ENCODE measurements at places on chromosomes 5 and 9.
A peak's percentile ranks its signal among the peaks of the same experiment; 100 is the strongest.

- no peak for DNase-seq
These were observed 1.2 kb upstream of the INSL6 start for GRCh38 chr9:5186416-5187169.

DNA sequence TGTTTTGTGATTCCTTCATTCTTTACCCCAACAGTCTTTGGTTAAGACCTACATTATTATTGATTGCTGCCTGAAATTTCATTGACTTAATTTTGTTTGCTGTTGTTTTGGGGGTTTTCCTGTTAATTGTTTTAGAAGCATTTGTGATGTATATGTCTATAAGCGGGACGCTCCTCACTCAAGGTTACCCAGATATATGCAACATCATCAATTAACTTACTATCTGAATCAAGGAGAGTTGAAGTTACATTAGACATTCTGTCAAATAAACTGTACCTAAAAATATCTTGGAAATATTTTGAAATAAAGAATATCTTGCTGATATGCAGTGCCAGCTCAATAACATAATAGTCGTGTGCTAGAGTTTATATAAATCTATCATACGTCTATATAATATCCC, 125.9 kb upstream of the CDH18 start:
- no peak for DNase-seq

DNA sequence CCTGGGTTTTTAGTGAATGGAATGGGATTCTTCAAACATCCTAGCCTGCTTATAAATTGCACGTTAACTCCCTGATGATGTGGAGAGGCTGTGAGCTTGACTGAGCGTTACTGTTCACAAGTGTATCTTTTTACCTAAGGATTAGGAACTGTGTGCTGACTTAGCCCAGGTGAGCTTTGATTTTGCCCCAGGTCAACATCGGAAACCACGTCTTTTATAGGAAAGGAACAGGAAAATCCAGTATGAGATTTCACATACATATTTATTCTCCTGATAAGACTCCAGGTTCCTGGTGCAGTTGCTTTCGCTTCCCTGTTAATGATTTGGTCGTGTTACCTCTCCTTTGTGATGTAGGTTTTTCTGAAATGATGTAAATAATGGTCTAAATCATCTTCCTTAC, 103.2 kb upstream of the BASP1 start:
- no peak for DNase-seq

DNA sequence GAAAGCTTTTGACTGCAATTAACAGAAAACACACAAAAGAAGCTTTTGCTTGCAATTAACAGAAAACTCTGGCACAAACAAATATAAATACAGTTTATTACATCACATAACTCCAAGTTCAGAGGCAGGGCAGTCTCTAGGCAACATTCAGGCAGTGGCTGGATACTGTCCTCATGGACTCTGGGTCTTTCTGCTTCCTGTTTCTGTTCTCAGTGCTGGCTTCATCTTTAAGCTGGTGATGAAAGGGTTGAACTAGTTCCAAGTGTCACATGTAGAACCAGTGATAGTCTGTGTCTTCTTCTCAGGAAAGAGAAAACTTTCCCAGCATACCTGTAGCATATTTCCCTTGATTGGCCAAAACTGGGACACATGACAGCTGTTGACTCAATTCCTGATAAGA, 222.6 kb upstream of the GLRA1 start:
- DNase-seq, result no peak

GRCh38 chr9:20189871-20190270, 401.0 kb upstream of the SLC24A2 start:
- no peak for DNase-seq

DNA sequence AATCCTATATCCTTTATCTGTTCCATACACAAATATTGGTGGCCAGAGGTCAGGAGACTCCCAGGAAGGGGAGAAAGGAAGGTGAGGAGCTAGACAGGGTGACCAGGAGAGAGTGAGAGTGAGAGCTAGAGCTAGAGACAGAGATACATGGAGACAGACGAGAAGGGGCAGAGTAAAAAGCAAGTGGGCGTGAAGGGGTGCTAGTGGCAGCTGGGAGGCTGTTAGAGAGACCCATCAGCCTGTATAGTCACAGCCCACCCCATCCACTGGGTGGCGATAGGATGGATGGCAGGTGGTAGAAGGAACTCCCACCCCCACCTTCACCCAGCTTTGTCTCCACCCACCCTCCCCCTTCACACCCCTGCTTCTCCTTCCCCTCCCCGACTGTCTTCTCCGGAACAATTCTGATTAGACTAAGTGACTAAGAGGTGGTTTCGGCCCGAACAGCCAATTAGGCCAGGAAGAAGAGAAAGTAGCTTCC, 32.8 kb downstream of the PCDH1 start:
- DNase-seq, result no peak

DNA sequence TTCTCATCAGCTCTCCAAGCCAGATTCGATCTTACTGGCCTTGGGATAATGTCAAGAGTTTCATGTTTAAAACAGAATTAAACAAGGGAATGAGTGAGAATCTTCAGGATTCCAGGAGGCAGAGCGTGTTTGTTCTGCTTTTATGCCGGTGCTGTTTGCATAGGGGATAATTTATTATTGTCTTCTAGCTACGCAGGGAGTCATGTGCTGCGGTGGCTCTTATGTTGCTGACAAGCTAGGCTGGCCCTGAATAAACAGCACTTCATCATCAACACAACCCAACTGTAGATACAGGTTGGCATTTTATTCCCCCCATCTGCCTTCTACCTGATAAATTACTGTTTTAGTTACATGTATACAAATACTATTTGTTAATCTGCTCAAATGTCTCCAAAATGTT, 47.1 kb upstream of the PCA3 start:
- DNase-seq, result no peak

- peak; percentile 43 for DNase-seq
These were observed 31.2 kb upstream of the AFAP1L1 start for GRCh38 chr5:149240354-149240998.

GRCh38 chr5:115855959-115856358, 14.2 kb downstream of the AP3S1 start:
- DNase-seq, result no peak

DNA sequence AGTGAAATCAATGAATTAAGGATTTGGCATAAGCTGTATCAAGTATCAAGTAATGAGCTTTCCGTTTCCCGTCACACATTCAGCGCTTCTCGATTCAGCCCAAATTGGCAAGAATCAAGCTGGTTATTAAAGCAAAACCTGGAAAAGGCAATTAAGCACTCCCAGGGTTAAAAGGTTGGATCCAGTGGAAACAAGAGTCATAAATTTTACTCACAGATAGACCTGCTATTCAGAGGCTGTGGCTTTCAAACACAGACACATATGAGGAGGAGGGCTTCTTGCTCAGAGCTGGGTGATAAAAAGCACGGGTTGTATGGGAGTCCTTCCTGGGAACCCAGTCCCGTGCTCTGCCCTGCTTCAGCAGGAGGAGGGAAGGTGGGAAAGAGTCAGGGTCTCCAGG, 112.3 kb upstream of the CXCL14 start:
- no peak for DNase-seq

GRCh38 chr5:154624341-154624740, 130.8 kb upstream of the LARP1 start:
- no peak for DNase-seq

GRCh38 chr5:159332800-159333544, 2.7 kb upstream of the IL12B start:
- no peak for DNase-seq

- no peak for DNase-seq
These were observed 22.7 kb downstream of the SLC12A7 start for GRCh38 chr5:1089146-1089545.

GRCh38 chr9:26801772-26802171, 90.8 kb downstream of the CAAP1 start:
- DNase-seq, result no peak

- DNase-seq, result no peak
These were observed 657.7 kb downstream of the PRR16 start for GRCh38 chr5:121121786-121122185.

GRCh38 chr5:67607958-67608357, 411.4 kb upstream of the CD180 start:
- no peak for DNase-seq

DNA sequence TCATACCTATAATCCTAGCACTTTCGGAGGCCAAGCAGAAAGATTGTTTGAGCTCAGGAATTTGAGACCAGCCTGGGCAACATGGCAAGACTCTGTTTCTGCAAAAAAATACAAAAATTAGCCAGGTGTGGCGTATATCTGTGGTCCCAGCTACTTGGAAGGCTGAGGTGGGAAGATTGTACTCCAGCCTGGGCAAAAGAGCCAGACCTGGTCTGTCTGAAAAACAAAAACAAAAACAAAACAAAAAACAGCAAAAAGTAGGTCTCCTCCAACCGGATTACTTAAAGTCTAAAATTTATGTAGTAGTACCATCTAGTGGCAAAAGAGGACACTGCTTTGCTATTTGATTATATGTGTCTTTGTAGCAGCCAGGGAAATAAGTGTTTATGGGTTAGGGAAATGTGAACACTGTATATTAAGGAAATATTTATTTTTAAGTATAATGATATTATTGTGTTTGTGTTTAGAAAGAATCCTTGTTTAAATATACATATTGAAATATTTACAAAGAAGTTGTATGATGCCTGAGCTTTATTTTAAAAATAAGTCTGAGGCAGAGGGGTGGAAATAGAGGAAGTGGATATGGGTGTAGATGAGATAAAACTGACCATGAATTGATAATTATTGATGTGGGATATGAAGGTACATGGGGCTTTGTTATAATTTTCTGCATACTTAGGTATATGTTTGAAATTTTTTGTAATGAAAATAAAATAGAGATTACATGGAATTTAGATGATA, 20.0 kb downstream of the APC start:
- DNase-seq, result no peak

DNA sequence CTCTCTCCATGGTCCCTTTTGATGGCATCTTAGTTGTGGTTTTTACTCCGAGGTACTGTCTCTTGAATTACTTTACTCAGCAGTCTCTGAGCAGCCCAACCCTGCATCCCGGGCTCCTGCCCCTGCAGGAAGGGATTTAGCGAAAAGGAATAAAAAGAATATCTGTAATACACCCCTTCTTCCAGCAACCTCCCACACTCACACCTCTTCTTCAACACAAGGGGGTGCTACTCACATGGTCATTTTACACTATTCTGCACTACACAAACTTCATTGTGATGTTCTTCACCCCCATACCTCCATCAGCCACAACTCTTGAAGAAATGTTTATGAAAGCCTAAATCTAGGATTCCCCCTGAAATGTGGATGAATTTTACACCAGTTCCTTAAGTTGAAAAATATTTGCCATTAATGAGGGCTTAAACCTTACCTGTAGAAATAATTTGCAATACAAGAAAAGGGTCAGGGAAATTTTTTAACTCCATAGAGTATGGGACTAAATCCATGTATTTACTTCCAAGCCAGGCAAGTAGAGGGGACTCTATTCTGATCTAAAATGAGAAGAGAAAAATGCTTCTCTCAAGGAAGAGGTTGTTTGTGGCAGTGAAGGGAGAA, 26.0 kb downstream of the TPD52L3 start:
- no peak for DNase-seq

- no peak for DNase-seq
These were observed 1.8 kb upstream of the MAML1 start for GRCh38 chr5:179730852-179731251.

DNA sequence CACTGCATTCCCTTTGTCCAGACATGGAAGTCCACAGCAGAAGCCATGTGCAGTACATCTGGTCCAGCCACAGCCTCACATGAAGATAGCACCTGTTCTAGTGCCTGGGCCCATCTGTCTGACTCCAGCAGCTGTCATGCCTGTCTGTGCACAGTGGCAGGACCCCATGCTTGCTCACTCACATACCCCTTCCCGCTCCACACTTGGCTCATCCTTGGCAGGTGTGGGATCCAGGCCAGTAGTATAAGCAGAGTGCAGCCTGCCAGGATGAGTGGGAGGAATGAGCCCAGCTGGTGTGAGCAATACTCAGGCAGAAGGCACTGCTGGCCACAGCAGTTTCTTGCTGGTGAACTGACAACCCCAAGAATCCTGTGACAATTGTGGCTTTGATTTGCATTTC, 168.0 kb downstream of the PRDM9 start:
- no peak for DNase-seq

DNA sequence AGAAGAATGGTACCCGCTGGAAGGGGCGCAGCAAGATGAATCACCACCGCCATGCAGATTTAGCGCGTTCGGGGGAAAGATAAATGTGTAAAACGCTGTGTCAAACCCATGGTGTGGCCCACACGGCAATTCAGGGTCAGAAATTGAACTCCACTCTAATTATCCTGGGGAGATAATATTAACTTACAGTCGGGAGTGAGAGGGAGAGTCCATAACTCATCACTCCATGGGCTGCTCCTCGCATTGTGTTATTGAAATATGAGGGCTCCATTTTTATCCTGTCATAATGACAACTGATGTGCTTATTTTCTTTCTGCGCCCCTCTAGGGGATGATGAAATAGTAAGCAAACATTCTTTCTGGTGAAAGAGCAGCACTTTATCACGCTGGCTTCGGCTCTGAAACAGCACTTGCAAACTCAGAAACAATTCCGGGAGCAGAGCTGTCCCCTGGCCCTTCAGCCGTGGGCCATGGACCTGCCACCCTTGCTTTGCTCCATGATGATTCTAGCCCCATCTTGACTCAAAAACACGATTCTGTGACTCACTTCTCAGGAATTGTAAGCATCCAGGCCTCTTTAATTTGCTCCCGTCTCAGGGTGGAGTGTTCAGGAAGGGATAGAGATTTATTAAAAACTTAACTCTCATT, 431.6 kb downstream of the IRX1 start:
- DNase-seq, result no peak

- no peak for DNase-seq
These were observed 50.9 kb downstream of the NFX1 start for GRCh38 chr9:33341182-33341581.

DNA sequence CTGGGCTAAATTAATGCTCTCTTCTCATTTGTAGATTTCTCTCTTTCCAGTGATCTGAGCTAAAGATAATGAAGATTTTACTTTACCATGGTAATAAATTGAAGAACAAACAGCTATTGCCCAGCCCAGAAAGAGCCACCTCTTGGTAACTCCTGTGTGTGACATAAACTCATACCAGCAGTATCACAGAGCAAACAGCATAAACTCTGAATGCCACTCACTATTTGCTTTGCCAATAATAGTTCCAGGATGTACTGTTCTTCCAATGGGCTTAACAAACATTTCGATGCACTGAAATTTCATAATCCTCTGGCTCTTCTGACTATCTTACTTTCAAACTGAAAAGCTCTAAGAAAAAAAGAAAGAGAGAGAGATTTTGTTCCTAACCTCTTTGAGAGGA, 69.8 kb upstream of the RASEF start:
- no peak for DNase-seq

All from stimulated activated CD8-positive, alpha-beta memory T cell treated with anti-CD3 and anti-CD28 coated beads, Interleukin-7, amount 100 ng/mL, for 24 hours (primary cell).